ENCODE measurements at places on chromosomes 13 and 19.
A peak's percentile ranks its signal among the peaks of the same experiment; 100 is the strongest.

DNA sequence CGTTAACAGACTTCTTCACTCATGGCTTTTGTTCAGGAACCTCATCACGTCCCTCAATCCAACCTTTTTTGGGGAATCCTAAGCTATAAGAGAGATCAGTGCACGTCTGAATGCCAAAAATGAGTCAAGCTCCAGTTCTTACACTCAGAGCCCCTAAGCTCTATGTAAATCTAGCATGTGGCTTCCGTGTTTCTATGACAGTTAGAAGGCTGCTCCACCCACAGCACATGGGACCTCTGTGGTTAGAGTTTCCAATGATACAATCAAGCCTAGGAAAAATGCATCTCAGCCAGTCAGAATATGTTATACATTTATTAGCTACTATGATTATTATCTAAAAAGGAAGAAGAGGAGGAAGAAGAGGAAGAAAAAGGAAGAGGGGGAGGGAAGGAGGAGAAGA, 135.9 kb downstream of the ENOX1 start:
- DNase-seq: no peak

DNA sequence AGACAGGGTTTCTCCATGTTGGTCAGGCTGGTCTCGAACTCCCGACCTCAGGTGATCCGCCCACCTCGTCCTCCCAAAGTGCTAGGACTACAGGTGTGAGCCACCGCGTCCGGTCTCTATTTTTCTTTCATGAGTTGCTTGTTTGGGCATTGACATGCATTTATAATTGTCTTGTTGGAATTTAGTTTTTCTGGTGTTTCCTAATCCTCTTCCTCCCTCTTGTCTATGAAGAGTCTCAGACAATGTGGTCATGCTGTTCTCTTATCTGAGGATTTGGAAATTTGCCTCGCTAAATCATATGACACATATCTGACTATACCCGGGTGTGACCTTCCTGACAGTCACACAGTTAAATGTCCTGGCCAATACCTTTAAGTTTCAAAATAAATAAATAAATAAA, 7.4 kb upstream of the CEACAM18 start:
- DNase-seq: no peak

DNA sequence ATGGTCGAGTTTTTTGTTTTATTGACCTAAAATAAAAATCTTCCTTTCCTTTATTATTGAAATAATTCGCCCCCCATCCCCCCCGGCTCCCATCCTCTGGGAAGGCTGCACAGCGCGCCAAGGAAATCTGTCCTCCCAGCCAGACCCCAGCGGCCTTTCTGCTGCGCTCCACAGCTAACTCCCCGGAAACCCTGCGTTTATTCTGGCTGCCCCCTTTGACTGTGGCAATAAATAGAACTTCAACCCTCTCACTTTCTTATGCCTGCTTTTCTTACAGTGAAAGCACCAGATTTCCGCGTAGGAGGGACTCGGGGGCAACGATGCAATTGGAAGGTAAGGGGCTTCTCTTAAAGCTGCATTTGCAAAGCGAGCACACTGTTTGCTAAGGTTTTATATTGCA, 9.7 kb upstream of the C19orf12 start:
- peak; percentile 47 for DNase-seq

GRCh38 chr19:49790866-49791265, 22.2 kb downstream of the FUZ start:
- DNase-seq: no peak

DNA sequence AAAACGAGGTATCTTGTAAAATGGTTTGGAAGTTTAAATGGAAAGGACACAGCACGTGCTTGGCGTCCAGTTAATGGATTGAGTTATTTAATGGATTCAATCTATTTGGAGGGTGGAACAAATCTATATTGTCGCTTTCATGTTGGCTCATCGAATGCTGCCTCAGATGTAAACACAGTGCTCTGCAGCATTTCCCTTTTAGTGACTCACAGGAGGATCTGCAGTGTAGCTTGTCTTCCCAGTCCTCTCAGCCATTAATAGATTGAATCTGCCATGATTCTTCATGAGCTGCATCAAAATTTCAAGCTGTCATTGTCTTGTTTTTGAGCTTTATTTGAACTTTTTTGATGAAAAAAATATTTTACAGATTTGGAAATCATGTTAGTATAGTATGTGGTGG, 44.7 kb downstream of the DHRS12 start:
- no peak for DNase-seq

- peak; percentile 20 for DNase-seq
These were observed 2.2 kb downstream of the ZSCAN22 start for GRCh38 chr19:58328999-58329398.

DNA sequence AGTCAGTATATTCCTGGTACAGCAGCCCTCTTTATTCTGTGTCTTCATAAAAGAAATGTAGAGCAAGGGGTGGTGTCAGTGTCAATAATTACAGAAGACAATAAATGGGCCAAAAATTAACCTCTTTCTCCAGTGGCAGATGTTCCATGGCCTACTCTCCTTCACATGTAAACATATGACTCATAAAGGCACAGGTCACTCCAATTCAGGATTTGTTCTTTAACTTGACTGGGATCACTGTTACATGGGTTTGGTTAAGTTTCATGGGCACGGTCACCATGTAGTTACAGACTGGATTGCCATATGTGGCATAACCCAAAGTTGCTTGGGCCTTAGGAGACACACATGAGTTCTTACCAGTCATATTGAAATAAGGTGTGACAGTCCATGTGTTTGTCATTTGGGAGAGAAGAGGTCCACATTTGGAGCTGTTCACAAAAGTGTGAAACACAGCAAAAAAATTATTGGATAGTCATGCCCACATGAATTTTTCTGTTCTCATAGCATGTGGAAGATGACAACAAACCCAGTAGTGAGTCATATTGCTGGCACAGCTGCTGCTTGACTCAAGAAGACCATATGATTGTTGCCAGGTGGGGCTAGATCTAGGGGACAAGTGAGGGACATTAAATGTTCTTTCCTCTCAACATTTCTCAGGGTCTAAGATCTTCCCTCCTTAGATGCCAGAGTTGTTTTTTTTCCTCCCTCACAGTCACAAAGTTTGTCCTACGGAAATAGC, 68.1 kb upstream of the HTR2A start:
- no peak for DNase-seq

DNA sequence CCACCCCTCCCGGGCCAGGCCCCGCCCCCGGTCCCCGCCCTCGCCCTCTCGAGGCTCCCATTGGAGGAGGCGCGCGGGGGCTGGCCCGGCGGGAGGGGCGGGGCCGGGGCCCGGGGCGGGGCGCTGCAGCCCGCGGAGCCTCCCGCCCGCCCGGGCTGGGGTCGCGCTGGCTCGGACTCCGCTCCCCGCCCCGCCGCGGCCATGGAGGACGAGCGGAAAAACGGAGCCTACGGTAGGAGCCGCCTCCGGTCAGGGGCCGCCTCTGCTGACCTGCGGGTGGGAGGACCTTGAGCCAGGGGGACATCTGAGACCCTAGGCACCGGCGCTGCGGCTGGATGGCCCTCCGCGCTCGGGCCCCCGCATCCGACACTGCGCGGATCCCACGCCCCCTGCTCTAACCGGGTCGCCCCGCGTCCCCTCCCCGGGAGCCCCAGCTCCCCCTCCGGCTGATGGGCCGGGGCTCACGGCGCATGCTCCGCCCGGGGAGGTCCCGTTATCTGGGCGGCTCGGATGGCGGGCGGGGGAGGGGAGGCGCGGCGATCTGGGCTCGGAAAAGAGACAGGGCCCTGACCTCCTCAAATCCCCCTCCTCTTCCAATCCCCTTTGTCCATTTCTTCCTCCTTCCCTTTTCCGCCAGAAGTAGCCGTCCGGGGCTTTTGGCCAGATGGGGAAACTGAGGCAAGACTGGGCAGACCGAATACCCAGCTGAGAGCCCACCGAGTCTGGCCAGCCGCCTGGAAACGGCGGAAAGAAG, 15.4 kb upstream of the AP1M2 start:
- peak; percentile 76 for DNase-seq

GRCh38 chr19:35360880-35361420, 2.7 kb downstream of the FFAR3 start:
- no peak for DNase-seq

GRCh38 chr13:95301183-95301967, at the start of gene ABCC4:
Gene ABCC4, minus strand, starts transcription at chr13:95301451. Its CDS starts 137 bp downstream, at chr13:95301314.
- peak; percentile 82 for DNase-seq

- DNase-seq: peak; percentile 30
These were observed at the start of gene TMEM59L for GRCh38 chr19:18612772-18613588. Gene TMEM59L, plus strand, starts transcription at chr19:18612870. Its CDS starts 89 bp downstream, at chr19:18612959.

DNA sequence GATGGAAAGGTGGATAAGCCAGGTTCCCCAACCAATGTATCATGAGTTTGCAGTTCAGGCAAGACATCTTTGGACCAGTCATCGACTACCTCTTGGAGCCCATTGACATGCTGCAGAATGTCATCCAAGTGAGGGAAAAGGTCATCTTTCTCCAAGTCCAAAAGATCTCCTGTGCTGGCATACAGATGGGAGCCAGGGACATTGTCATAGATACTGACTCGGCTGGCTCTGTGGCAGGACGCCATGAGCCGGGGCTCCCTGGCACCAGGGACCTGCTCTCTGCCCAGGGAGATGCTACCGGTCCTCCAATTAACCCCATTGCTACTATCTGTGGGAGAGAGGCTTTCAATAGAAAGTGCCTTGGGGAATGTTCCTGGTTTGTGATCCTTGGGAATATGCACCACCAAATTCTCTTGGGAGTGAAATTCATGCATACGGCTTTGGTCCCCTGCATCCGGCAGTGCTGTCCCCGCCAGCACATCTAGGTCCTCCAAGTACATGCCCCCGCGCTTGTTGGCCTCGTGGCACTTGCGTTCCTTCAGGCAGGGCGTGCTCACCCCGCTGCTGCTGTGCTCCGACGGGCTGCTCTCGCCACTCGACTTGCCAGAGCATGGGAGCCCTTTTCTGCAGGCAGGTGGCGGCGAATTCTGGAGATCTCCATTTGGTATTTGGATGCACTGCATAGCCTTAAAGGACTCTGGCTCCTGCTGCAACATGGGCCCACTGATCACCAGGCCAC, 113.0 kb downstream of the KL start:
- no peak for DNase-seq

- DNase-seq: no peak
These were observed 2.2 kb upstream of the ZNF577 start for GRCh38 chr19:51889934-51890333.

DNA sequence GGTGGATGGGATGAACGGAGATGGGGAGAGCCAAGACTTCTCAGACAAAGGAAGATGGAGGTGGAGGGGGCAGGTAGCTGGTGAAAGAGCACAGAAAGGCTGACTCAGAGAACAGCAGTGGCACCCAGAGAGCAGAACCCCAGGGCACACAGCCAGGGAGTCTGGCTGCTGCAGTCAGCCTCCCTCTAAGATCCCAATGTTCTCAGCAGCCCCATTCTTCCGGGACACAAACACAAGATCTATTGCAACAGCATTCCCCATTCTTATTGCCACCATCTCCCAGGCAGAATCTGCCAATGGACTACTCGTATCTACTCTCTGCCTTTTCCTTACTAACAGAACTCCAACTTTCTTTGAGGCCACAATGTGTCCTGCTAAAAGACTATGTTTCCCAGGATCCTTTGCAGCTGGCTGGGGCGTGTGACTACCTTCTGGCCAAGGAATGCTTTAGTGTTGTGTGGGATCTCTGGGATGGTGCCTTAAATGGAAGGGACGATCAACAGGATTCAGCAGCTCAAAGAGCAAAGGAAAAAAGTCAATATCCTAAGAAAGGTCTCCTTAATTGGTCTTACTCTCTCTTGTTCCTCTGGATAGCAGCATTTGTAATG, 7.5 kb downstream of the THAP8 start:
- DNase-seq: no peak

DNA sequence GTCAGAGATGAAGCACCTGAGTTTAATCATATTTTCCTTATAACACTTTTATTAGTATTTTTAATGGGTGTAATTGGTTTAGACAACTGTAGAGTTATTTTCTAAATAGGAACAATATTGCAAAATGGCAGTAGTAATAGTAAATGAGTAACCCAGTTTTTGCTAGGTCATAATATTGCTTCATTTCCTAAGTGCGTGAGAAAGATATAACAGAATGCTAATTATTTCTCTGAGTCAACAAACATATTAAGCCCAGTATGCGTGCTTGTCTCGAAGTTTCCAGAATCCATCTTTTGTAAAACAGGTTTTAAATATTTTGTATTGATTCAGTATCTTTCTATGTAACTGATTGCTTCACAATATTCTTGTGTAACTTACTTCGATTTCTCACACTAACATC, 315.3 kb downstream of the MYO16 start:
- no peak for DNase-seq

- no peak for DNase-seq
These were observed 19.4 kb upstream of the PLEKHF1 start for GRCh38 chr19:29645911-29646310.

DNA sequence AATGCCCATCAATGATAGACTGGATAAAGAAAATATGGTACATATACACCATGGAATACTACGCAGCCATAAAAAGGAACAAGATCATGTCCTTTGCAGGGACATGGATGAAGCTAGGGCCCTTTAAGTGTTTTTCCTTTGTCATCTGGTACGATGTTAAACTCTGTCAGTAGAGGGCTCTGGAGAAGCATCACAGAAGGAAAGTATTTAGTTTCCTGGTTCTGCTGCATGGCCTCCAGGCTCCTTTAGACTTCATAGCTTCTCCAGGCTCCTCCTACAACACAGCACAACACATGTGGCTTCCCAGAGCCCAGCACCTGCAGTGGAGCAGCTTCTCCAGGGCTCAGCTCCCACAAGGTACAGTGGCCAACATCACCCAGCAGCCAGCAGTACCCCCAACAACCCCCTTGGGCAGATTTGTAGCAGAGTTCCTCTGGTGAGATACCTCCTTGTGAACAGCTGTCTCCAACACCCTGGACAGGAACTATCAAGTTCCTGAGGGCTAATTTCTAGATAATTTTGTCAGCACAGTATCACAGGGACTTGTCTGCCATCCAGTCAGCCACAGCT, 63.4 kb downstream of the KCTD12 start:
- no peak for DNase-seq

DNA sequence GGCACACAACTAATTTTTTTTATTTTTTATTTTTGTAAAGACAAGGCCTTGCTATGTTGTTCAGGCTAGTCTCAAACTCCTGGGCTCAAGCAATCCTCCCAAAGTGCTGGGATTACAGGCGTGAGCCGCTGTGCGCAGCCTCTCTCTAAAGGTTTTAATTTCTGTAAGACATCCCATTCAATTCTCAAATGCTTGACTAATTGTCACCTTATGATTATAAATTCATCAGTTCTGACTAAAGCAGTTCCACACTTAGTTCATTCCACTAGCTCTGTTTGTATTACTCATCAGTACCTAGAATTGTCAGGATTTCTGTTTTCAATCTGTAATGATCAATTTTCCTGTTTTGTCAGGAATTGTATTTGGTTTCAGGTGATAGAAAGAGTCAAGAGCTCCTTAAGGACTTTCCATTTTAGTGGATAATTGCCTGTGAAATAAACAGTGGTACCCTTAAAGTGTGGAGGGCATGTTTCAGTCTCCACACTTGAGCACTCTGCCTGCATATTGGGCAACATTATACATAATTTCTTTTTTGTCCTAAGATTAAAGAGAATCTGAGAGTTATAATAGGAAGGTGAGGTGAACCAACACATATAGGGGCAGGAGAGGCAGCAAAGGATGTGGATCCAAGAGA, 27.6 kb downstream of the GPALPP1 start:
- DNase-seq: no peak

Measured in HAP-1 (cell line).